ENCODE measurements at places on chromosomes 5 and 9.

DNA sequence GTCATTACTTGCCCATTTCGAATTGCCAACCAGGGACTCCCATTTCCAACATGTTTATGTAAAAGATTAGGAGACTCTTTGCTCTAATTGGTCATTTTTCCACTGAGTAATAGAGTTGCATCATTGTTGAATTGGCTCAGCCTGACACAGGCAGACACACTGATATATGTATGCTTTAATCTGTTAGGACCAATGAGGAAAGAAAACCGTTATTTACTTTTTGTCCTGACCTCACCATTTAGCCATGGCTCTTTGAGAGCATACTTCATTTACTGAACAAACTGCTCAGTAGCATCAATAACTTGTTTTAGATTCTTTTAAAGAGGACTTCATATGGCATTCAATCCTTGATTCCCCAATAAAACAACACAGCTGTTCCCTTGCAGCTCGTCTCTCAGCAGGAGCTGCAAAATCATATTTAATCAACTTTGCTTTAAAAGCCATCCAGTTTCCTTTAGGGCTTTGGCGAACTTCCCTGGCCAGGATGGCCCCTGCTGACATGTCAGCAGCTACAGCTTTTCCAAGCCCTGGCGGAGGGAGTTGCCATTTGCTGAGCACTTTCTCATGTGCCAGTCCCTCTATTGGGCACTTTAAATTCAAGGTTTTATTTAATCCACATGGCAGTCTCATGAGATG, 251.5 kb upstream of the TNC start:
- no peak for DNase-seq

DNA sequence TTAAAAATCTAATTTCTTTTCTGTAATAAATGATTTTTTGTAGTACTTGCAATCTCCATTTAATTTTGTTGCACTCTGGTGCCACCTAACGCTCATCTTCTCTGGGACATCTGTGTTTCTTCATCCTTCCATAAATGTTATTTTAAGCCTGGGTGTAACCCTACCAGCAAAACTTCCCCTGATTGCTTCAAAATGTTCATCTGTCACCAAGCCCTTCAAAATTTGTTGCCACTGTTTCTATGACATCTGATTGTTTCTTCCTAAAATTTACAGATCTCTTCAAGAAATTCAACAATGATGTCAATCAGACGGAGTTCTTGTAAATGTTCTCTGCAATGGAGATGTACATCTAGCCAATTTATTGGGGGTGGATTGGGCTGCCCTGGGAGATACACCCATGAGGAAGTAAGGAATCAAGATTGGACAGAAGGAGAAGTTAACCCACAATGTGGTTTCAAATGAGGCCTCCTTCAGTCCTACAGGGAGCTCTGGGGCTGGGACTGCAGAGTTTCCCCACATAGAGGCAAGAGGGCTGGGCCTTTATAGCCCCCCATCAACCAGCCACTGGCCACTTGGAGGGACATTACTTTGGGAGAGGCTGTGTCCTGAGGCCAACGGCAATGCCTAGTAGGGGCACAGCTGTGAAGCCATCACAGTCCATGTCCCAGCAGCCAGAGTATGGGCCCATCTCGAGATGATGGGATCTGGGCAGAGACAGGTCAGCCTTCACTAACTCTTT, 23.3 kb downstream of the MCTP1 start:
- DNase-seq, result no peak

DNA sequence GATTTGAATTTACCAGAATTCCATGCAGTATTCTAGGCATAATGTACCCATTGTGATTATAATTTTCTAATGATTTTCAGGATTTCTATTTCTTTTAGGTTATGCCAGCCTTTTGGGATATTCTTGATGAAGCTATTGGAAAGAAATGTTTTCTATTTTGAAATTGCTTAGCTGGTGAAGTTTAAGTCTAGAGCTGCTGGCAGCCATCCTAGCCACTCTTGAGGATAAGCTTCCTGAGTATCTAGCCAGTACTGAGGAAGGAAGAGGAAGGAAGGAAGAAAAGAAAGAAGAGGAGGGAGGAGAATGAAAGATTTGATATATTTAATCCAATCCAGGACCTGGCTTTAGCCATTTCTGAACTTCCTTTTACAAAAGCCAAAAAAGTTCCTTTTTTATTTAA, 142.1 kb upstream of the DAB2 start:
- no peak for DNase-seq

DNA sequence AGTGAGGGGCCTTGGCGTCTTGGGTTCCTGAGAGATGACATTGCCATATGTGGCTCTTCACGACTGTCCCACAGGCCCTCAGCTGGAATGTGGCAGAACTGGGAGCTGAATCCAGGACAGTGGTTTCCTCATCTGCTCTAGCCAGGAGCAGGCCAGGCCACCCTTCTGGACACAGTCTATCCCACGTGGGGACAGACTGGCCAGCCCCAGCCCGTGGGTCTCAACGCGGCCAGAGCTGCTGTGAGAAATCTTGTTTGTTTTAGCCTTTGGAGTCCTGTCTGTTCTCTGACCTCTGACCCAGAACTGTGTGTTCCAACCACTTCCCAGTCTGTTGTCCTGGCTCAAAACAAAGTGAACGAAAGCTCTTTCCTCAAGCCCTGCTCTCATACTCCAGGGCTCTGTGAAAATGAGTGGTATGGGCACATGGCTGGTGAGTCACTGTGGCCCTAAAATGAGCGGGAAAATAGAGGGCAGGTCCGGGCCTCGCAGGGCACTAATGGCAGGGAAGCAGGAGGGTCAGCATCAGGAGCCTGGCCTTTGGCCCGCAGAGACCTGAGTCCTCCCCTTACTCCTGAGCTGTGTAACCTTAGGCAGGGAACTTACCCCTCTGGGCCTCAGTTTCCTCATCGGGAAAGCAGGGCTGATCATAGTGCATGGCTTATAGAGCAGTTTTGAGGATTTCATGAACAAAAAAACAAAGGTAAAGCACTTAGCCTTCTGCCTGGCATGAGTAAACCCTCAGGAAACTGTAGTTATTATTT, 34.8 kb upstream of the GLRX start:
- peak; percentile 88 for DNase-seq

- DNase-seq, result no peak
Observed at GRCh38 chr5:75558981-75559632, 47.4 kb downstream of the POLK start.

DNA sequence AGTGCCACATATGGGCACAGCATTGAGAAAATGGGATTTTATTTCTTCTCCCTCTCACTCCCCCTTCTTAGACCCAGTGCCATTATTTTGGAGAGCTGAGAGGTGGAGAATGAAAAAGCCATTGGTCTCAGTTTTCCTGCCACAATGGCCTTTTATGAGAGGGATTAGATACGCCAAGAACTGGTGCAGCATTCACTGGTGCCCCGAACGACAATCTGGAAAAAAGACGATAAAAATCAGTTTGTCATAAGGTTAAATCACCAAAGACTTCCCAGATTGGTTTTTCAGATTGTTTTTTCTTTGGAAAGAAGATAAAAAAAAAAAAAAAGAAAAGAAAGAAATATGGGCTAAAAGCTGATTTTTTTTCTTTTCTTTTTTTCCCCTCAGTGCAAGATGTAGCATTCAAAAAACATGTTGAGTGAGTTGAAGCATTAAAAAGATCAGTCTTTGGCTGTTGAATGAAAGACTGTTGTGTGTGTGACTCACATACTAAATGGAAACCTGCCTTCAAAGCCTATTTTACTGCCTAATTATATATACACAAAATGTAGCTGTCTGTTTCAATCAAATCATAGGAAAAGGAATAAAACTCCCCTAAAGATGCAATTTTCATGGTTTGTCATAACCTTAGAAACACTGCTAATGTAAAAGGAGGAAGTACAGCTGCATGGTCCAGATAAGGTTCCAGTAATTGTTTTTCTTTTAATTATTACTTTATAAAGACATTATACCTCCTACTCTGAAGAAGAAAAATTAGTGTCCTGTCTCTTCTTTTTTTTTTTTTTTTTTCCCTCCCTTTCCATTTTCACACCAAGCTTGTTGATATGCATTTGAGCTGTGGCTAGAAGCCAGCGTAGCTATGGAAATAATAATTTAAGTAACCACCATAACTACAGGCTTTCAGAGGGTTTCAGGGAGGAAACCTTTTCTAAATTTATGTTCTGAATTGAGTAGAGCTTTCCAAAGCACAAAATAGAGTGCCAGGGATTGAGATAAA, 27.2 kb upstream of the ZNF608 start:
- DNase-seq, result no peak

DNA sequence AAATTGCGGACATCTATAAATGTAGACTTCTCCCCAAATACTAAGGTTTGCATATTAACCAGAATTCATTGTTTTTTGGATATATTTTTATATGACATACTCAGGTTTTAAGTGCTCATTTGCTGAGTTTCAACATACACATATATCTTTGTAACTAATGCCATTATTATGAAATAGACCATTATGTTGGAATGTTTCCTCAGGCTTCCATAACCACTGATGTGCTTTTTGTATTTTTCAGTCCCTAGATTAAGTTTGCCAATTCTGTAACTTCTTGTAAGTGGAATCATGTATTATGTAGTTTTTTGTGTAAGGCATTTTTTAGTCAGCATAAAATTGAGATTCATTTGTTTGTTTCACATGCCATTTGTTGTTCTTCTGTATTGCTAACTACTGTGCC, 32.1 kb downstream of the HSPA4 start:
- no peak for DNase-seq

DNA sequence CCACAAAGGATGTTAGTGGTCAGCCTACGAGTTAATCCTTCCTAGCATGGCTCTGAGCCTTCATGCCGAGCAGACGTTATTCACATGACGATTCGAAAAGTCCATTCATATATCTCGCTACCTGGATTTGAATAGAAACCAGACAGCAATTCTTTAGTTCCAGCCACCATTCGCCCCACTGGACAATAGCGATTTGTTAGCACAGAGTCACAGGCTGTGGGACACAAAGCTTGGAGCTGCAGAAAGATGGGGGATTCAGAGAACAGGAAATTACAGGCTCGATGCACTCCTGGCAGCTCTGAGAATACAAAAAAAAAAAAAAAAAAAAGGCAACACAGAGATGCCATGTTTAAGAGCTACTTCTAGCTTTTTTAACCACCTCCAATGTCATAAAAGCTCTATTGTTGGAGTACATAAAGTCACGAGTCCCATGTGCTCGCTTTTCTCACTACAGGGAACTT, 110.7 kb downstream of the NR6A1 start:
- DNase-seq, result no peak

DNA sequence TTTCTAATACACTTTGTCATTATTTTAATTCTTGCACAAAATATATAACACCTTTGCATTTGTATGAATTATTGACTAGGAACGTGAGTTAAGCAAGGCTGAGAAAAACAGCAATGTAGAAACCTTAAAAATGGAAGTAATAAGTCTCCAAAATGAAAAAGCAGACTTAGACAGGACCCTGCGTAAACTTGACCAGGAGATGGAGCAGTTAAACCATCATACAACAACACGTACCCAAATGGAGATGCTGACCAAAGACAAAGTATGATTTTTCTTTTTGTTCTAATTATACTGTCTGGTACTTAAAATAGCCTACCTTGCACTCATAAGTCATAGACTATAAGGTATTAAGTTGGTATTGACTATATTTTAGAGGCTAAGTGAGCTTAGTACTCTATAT, 34.4 kb downstream of the RAD50 start:
- DNase-seq, result no peak

DNA sequence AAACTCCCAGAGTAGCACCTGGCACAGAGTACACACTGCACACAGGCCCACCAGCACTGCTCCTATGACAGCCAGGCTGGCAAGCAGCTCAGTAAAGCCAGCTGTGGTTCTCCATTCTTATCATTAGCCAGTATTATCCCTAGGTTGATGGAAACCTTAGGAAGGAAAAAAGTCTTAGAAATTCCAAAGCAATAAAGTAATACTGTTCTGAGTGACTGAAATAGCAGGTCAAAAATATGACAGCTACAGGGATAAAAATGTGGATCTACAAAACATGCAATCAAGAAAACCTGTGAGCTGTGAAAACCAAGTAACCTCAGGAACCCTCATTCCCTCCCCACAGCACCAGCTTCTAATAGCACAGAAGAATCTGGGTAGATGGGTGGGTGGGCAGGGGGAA, 403.5 kb downstream of the SPOCK1 start:
- DNase-seq, result no peak

DNA sequence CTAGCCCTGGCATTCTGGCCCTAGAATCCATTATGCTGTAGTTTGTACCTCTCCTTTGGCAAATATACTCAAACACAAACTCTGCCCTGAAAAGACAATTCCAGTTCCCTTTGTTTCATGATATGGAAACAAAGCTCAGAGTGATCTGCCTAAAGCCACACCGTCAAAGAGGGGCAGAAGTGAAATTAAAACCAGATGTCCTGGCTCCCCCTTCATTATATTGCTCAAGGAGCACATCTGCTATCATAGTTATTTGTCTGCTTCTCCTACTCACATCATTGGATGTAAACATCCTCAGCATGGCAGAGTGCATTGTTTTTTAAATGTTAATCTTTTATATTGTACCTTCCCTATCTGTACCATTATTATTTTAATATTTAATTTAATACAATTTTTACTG, 266.7 kb upstream of the SMARCA2 start:
- DNase-seq, result no peak

- DNase-seq, result no peak
Observed at GRCh38 chr5:17127743-17128231, 89.6 kb upstream of the BASP1 start.

DNA sequence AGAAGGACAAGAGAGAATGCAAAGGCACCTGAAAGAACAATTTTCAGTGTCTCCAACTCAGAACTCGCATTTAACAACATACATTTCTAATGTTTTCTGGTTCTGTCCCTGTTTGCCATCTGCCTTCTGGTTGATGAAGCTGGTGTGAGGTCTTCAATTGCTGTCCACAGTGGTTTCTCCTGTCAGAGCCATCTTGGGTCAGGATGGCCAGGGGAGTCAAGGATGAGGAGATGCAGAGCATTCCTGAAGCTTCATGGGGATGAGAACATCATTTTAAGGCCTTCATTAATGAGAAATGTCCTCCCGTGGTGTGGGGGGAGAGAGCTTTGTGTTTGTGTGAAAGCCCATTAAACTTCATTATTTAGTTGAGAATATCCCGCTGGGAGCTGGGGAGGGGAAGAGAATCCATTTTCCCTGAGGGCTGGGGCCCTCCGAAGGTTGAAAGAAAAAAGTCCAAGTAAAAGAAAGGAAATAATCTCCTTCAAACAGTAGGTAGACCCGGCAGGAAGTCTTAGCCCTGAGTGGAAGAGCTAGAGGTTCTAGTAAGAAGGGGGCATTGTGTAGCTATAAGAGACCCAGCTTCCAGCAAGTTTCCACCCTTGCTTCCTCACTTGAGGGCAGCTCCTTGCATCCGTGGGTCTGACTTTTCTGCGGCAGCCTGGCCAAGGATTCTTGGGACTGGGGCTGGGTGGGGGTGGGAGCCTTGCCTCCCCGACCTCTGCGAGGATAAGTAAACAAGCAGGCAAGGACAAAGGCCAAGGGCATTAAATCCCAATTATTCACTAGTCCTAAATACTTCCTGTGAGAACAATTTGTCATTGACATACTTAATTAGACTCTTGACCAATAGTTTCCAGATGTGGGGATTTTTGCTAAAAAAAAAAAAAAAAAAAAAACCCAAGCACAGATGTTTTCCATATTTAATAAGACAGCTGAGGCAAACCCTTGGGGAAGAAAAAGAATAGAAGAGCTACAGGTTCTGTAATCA, 119.2 kb downstream of the MSX2 start:
- no peak for DNase-seq

- no peak for DNase-seq
Observed at GRCh38 chr5:110753600-110753999, 14.8 kb downstream of the SLC25A46 start.

- DNase-seq, result peak; percentile 80
Observed at GRCh38 chr9:130912932-130913598, 16.5 kb upstream of the QRFP start.
